ENCODE measurements at places on chromosomes 7 and 10.

DNA sequence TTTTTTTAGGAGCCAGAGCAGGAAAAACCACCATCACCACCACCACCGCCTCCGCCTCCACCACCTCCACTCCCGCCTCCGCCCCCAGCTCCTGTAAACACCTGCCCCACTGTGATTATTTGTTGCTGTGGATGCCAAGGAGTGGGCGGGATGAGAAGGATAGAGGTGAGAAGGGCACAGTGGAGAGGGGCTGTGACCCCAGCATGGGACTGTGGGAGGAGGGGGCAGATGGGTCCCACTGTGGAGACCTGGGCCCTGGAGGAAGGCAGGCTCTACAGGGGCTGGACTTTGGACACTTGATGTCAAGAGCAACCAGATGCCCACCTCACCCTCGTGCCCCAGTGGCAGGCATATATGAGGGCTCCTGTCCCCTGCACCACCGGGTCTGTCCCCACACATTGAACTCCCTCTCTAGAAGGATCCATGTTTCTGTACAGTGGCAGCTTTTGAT is 24.7 kb downstream of the ANTXRL start:
- no peak for DNase-seq

- no peak for DNase-seq
Observed at GRCh38 chr7:83819911-83820310, 171.0 kb upstream of the SEMA3E start.

DNA sequence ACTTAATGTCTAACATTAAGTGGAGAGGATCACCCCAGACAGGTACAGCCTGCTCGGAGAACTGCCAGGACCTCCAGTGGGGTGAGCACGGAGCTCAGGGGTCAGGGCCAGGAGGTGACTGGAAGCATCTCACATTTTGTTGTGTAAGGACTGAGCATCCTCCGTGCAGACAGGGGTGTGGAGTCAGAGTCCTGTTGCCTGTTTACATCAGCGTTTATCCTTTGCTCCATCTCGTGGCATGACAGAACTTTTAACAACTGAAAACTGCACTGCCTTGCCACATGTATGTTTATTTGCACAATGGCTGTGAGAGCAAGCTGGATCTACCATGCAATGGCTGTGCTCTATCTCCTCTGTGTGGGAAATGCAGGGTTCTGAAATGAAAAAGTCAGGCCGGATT is 175.4 kb upstream of the AKR1E2 start:
- DNase-seq, result no peak

GRCh38 chr10:107341281-107341680 is 176.8 kb upstream of the SORCS1 start:
- no peak for DNase-seq

- no peak for DNase-seq
Observed at GRCh38 chr10:106424054-106424453, 740.5 kb downstream of the SORCS1 start.

DNA sequence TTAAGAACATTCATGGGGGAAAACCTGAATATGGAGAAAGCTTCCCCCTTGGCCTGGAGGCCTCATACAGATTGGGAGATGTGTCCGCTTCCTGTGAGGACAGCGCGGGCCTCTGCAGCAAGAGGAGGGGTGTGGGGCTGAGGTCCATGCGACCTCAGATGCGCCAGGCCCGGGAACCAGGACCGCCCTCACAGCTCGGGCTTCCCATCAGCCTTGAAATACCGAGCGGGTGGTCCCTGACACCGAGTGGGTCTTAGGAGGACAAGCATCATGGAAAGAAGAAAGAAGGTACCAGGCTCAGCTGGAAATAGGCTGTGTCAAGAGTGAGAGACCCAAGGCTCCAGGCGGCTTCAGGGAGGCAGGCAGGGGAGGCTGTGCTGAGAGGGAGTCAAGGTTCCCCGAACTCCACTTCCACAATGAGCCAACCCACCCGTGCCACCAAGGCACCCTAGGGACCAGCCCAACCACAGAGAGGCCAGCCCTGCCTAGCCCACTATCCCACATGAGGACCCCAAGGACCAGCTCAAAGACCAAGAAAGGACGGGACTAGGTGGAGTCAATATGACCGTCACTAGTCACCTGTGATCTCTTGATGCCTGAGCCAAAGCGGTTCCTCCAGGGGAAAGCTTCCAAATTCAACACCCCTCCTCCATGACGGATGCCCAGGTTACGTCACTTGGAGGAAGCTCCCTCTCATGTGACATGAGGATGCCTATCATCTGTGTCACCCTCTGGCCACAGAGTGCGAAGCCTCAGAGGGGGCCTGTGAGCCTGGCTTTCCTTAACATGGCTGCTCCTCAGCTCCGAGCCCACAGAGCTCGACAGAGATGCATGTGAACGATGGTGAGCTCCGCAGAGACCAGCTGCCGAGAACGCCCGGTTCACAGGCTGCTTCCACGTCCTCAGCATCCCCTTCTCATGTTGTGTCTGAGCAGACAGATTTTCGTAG is 103.7 kb downstream of the TCERG1L start:
- no peak for DNase-seq

DNA sequence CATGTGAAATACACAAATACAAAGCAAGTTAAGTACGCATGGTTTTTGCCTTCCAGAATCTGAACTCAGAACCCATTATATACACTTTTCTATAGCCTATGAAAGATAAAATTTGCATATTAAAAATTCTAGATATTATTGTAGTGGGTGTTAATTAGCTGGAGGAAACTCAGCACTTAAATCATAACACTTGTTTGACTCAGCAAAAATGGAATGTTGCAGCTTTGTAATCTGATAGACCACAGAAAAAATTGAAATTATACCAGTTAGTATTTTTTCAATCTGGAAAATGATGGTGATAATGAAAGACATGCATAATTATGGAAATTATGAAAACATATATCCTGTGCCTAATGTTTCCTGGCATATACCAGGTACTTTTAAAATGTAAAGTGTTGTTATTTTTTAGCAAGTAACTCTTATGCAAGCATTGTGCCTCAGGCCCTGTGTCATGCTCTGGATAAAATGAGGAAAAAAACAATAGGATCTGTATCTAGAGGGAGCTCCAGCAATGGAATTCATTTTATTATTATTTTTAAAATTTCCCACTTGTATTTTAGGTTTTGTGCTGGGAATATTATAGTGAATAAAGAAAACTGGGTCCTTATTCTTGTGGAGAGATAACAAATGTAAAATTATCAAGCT is 490.4 kb upstream of the SEMA3A start:
- no peak for DNase-seq

DNA sequence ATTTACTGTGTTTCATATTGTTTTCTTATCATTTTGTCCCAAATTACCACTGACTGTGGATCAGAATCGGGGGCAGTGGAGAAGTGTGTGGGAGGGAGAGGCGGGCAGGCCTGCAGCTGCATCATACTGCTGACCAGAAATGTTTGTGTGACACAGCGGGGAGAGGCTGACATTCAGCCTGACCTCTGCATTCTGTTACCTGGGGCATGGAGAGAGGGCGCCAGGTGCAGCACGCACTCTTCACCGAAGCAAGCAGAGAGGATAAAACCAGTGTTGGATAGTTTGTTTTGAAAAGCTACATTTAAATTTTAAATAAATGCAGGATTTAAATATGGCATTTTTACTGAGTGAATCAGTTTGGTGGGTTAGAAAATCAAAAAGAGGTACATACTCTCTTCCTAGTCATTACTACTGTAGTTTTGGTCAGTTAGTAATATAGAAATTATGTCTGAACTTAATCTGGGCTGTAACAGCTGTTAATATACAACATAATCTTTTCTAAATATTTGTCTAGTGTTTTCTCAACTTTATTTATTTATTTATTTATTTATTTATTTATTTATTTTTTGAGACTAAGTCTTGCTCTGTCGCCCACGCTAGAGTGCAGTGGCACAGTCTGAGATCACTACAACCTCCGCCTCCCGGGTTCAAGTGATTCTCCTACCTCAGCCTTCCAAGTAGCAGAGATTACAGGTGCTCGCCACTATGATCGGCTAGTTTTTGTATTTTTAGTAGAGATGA is 8.8 kb upstream of the STMP1 start:
- no peak for DNase-seq

DNA sequence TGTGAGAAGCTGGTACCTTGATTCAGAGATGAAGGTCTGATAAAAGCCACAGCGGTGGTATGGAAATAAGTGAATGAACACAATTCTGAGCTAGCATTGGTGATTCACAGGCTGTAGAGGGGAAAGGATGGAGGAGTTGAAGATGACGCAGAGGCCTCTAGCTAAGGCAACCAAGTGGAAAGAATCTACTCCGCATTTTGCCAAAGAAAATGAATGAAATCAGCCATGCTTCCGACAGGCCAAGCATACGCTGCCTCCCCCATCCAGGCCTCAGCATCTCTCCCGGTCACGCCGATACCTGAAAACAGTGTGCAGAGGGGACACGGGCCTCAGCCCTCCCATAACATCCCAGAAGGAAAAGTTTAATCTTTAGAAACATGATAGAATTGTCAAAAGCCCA is 124.3 kb upstream of the UNC5B start:
- no peak for DNase-seq

DNA sequence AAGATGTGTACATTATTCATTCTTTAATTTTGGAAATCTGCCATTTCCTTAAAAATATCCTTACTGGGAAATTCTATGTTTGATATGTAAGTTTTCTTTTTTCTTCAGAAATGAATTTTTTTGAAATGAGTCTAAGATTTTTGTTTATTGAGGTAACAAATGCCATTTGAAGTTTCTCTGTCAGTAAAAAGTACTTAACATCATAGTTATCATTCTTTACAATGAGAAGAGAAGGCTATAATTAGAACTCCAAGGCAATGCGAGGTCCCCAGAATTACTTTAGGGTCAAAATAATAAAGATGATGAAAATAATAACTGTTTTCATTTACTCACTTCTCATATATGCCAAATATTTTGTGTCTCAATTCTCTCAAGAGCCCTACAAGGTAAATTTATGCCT is 37.0 kb upstream of the RHOBTB1 start:
- no peak for DNase-seq

DNA sequence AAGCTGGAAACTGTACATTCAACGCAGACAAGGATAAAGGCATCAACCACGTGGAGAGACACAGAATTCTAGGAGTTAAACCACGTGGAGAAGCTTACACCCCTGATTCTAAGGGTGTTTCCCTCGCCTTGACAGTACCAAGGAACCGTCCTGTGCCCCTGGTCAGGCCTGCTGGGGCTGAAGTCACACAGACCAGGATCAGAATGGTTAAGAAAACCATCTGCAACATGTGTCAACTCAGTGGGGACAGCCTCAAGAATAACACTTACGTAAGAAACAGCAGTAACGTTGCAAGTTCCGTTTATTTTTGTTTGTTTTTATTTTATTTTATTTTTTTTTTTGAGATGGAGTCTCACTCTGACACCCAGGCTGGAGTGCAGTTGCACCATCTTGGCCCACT is 55.6 kb downstream of the CHST15 start:
- no peak for DNase-seq

- DNase-seq, result no peak
Observed at GRCh38 chr7:87414794-87415188, 60.7 kb downstream of the ABCB4 start.

GRCh38 chr10:35127289-35127891 is 744 bp downstream of the CREM start:
- DNase-seq, result peak; percentile 46

DNA sequence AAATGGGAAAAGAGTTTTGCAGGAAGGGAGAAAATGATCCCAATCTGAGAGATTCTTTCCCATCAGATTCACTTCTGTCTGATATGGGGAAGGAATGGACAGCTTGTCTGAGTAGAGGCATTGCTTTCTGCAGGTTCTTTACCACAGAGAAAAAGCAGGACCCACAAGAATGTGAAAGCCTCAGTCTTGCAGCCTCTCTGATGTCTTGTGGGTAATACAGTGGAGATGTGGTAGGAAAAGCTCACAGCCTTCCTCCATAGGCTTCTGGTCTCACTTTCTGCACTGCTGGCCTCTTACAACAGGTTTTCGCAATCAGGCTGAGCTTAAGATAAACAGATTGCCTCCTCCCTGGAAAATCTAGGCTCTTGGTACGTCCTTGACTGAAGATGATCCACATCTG is 551 bp downstream of the IFIT1 start:
- DNase-seq, result no peak

DNA sequence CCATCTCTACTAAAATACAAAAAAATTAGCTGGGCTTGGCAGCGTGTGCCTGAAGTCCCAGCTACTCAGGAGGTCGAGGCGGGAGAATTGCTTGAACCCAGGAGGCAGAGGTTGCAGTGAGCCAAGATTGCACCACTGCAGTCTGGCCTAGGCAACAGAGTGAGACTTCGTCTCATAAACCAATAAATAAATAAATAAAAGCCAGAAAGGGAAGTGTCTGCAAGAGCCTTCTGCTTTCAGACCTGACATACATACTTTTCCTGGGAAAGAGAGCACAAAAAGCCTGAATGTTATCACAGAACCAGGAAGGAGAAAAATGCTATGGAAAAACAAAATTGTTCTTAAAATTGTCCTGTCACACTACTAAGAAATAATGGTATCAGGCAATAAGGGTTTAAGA is 4.1 kb upstream of the KIF5B start:
- DNase-seq, result no peak

DNA sequence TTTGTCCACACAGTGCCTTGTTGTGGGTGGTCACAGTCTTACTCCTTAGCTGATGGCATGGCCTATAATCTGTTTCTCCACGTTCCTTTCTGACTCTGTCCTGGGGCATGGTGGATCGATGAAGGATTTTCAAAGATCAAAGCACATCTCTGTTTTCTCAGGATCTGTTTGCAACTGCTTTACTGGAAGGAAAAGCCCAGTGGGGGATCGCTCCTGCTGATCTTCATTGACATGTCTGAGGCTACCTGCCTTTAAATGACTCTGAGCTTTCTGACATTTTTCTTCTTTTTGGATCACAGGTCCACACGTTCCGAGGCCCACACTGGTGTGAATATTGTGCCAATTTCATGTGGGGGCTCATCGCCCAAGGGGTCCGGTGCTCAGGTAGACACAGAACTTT is 68.0 kb upstream of the PRR15 start:
- no peak for DNase-seq

GRCh38 chr7:99594948-99595745 is 2.9 kb upstream of the TMEM225B start:
- no peak for DNase-seq

- no peak for DNase-seq
Observed at GRCh38 chr10:2882628-2883027, 184.7 kb upstream of the PFKP start.

DNA sequence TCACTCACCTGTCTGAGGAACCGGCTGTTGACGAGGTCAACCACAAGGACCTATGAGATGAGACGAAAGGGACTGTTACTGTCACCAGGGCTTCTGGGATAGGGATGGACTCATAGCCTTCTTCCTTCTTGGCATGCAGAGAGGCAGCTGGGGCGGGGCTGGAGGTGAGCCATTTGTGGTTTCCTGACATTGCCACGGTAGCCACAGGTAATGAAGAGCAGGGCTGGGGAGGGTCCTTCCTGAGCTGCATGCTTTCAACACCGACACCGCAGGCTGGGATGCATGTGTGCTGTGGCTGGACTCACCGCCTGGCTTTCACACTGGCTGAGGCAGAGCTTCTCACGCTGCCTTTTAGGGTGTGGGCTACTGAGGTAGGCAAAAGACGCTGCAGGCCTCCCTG is 46.4 kb upstream of the MKRN1 start:
- no peak for DNase-seq

DNA sequence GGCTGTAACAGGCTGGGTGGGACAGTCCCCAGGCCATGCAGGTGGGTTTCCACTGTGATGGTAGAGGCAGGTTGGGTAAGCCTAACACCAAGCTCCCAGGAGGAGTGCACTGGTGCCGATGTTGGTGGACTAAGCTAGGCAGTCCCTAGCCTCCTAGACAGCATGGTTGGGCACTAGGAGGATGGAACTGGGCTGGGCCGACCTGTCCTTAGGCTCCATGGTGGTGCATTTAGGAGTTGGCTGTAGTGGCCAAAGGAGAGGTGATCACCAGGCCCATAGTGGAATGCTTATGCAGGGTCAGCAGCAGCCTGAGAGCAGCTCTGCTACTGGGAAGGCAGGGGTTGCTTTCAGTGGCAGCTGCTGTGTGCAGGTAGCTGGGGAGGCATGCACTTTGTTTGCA is 247.7 kb upstream of the CNTNAP2 start:
- no peak for DNase-seq

All from T-helper 22 cell (primary cell).